GM12891 (cell line): ENCODE measurements at places on chromosomes 3 and 15.

DNA sequence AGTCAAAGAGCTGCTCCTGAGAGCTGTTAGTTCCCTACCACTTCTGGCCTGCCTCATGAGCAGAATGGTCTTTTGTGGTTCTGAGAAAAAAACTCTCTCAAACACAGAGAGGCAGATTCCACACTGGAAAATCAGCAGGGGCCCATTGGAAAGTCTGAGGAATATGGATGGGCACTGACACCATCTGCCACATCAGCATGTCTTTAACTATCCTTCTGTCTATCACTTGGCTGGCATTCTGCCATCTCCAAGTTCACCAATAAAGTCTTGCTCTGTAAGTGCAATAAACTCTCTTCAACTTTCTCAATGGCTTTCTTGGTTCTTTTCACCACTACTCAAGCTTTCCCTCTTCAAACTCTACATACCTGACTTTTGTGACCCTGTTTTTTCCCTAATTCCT, 101.3 kb upstream of the GALNT15 start:
- DNase-seq, result no peak

GRCh38 chr15:77844798-77845446, 212.2 kb upstream of the LINGO1 start:
- DNase-seq, result no peak

GRCh38 chr3:4139462-4140140, 163.6 kb upstream of the SETMAR start:
- no peak for DNase-seq

DNA sequence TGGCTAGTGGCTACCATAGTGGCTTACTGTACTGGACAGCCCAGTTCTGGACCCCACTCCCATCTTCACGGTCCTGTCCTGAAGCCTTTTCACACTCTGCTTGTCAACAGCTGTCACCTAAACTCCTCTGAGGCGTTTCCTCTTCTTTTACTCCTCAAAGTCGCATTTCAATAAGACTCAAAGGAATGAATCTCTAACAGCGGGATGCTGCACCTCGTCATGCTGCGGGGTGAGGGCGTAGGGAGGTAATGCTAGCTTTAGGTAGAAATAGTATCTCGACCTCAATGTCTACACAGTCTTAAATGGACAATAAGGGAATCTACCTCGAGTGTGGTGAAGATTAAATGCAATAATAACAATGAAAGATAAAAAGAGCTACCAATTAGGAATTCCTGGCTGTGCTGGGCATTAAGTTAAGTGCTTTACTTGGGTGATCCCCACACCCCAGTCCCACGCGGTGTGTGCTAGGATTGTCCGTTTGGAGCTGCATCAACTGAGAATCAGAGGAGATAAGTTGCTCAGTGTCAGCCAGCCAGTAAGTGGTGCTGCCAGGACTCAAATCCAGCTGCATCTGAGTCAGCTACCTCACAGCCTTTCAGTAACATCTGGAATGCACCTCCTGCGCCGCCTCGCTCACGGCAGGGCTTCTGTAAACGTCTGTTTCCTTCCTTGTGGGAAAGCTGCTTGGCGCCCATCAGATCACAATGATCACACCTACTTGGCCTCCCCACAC, 14.0 kb downstream of the PLA2G4D start:
- no peak for DNase-seq

- peak; percentile 30 for DNase-seq
Measured at GRCh38 chr15:65791335-65792137, 557 bp downstream of the DENND4A start.

DNA sequence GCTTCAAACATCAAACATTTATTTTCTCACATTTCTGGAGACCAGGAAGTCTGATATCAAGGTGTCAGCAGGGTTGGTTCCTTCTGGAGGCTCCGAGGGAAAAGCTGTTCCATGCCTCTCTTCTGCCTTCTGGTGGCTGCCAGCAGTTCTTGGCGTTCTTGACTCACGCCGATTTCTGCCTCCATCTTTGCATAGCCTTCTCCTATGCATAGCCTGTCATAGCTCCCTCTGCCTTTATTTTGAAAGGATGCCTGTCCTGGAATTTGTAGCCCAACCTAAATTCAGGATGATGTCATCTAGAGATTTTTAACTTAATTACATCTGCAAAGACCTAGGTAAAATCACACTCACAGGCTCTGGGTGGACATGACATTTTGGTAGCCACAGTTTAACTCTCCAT, 70.4 kb downstream of the RGMA start:
- DNase-seq, result no peak

GRCh38 chr3:154018100-154018696, 103.0 kb upstream of the ARHGEF26 start:
- DNase-seq, result no peak

- DNase-seq, result no peak
Measured at GRCh38 chr3:170721563-170721962, 135.7 kb upstream of the SLC7A14 start.

DNA sequence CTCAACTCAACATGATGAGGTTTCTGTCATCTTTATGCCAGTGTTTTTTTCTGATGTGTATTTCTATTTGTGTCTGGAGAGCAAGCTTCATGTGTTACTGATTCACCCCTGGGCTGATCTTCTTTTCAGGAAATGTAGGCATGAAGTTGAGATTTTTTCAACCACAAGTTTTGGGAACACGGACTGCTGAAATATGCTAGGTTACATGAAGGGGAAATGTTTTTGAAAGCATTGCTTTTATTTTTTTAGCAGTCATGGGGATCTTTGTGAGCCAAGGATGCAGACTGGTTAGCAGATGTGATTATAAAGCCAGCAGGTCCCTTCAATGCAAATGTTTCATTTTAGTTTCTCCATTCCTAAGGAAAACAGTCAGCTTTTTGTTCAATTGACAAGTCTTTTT, 219.3 kb upstream of the COL8A1 start:
- no peak for DNase-seq

- DNase-seq, result no peak
Measured at GRCh38 chr3:153426803-153427202, 264.8 kb downstream of the RAP2B start.

- DNase-seq, result peak; percentile 80
Measured at GRCh38 chr15:42490671-42491538, at the start of gene ZNF106. ZNF106 (minus strand) TSS chr15:42491141; CDS start chr15:42472289, 18,852 bp downstream.

GRCh38 chr3:14425581-14426304, 23.3 kb downstream of the SLC6A6 start:
- no peak for DNase-seq

- no peak for DNase-seq
Measured at GRCh38 chr15:57198654-57199291, 177.5 kb upstream of the CGNL1 start.

DNA sequence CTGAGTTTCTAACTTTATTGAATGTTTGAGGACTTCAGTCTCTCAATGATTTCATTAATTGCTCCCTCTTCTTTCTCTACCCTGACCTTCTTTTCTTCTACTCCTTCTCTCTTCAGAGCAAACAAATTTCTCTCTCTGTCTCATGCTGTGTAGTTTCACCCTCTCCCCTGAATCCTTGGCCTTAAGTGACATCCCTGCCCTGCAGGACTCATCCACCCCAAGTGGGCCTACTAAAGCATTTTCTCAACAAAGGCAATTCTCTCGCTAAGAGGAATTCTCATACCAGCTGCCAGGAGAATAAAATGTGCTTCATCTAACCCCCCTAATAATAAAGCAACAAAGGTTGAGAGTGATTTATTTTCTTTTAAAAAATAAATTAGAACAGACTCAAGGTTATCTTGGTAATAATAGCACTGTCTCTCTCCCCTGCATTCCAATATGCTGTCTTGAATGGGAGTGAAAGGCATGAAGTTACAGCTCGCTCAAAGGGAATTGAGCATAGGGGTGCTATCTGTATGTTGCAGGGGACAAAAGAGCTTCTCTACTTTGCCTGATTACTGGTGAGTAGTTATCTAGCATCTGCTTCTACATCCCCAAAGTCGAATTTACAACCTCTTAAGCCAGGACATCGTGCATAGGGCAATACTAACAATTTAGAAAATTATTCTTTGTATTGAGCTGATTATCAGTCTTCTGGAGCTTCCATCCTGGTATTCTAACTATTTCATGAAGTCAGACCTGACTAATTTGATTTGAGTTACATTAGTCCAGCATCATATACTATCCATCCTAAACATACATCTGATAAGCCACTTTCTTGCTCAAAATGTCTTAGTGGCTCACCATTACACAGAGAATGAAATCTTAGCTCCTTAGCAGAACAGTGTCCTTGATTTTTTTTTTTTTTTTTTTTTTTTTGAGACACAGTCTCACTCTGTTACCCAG, 76.9 kb upstream of the DNAJC19 start:
- DNase-seq, result no peak
